ENCODE measurements at places on chromosomes 6 and 20. TPM values are rescaled to one million over a fixed set of nuclear protein-coding genes. Genes with fewer than 3 reads are reported as not detected.
A peak's percentile ranks its signal among the peaks of the same experiment; 100 is the strongest.

DNA sequence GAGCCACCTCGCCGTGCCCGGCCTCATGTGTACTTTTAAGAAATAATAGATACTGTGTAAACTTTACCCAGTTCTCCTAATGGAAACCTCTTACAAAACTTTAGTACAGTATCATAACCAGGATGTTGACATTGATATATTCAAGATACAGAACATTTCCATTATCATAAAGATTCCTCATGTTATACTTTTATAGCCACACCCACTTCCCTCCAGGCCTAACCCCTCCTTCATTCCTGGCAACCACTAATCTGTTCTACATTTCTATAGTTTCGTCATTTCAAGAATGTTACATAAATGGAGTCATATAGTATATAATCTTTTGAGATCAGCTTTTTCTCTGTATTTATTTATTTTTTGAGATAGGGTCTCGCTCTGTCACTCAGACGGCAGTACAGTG is 52.6 kb upstream of the SALL4 start:
- H3K36me3 ChIP-seq = no peaks in the 10 kb centered on the region
- H3K27me3 ChIP-seq = no peaks in the 10 kb centered on the region
- H3K4me3 ChIP-seq = no peak overlapping the region

DNA sequence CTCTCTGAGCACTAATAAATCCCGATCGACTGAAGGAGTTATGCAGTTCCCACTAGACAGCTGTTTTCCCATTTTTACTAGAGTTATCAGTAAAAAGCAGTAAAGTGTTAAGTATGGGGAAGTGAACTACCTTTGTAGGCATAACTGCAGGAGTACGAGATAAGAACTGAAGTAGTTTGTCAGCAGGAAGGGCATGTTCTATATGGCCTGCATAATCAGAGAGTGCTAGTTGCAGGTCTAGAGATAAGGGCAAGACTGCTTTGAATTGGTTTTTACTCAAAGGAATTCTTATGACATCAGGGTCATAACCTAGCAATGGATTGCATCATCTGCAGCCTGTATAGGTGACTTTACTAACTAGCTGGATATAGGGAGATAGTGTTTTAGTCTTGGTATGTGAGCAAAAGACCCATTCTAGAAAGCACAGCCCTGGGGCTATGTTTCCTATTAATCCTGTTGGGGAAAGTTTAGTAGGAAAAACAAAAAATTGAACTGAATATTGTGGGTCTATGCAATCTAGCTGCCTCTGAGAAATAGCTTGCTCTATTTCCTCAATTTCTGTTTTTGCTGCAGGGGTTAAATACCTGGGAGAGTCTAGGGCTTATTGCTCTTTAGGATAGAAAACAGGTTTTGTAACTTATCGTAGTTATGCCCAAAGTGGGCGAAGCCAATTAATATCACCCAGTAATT is 22.6 kb upstream of the CRISP1 start:
- DNase-seq = no peak
- H3K4me1 ChIP-seq = no peaks in the 10 kb centered on the region
- H3K27me3 ChIP-seq = no peaks in the 10 kb centered on the region
- no peak overlapping the region for H3K27ac ChIP-seq

DNA sequence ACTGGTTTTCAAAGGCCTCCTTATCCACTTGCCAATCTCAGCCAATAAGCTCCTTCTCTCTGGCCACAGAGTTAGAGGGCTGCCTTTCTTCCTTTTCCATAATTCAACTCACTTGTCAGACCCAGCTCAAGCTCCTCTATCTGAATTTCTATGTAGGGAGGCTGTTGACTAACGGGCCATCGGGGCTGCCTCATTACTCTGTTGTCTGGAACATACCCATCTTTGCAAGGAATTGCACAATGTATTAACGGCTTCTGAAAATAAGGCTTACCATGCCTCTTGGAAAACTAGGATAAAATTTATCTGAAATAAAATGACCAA is 28.5 kb upstream of the KIF6 start:
- H3K4me1 ChIP-seq = no peaks in the 10 kb centered on the region
- H3K27me3 ChIP-seq = no peaks in the 10 kb centered on the region
- no peaks in the 10 kb centered on the region for H3K36me3 ChIP-seq

- DNase-seq = no peak
- peak overlapping the region; percentile 82 for H3K27ac ChIP-seq
- no peaks in the 10 kb centered on the region for H3K27me3 ChIP-seq
- H3K36me3 ChIP-seq = no peaks in the 10 kb centered on the region
These were observed 706 bp downstream of the DDO start for GRCh38 chr6:110414669-110415068.

DNA sequence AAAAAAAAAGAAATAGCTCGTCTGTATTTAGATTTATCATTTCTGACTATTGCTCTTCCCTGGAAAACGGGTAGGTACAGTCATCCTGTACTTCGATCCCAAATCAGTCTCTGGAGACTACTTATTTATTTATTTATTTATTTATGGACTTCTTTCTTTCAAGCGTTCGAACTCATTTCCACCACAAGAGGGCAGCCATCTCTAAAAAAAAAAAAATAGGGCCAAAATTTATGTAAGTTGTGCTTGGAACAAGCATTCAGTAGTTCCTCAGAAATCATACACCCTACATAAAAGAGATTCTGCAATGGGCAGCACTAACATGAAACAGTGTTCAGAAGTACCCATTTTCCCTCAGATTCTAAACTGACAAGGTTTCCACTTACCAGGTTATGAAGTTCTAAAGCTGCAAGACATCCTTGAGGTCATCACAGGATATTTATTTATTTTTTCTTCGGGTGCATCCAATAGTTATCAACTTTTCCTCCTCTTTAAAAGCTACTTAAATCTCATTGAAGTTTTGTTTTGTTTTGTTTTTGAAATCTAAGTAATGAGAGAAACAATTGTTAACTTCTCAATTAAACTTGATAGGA is 1.9 kb upstream of the BMP2 start:
- no peak for DNase-seq
- no peaks in the 10 kb centered on the region for H3K4me1 ChIP-seq
- no peak overlapping the region for H3K27ac ChIP-seq
- H3K27me3 ChIP-seq = no peaks in the 10 kb centered on the region
- no peak overlapping the region for H3K4me3 ChIP-seq
- no peaks in the 10 kb centered on the region for H3K36me3 ChIP-seq

DNA sequence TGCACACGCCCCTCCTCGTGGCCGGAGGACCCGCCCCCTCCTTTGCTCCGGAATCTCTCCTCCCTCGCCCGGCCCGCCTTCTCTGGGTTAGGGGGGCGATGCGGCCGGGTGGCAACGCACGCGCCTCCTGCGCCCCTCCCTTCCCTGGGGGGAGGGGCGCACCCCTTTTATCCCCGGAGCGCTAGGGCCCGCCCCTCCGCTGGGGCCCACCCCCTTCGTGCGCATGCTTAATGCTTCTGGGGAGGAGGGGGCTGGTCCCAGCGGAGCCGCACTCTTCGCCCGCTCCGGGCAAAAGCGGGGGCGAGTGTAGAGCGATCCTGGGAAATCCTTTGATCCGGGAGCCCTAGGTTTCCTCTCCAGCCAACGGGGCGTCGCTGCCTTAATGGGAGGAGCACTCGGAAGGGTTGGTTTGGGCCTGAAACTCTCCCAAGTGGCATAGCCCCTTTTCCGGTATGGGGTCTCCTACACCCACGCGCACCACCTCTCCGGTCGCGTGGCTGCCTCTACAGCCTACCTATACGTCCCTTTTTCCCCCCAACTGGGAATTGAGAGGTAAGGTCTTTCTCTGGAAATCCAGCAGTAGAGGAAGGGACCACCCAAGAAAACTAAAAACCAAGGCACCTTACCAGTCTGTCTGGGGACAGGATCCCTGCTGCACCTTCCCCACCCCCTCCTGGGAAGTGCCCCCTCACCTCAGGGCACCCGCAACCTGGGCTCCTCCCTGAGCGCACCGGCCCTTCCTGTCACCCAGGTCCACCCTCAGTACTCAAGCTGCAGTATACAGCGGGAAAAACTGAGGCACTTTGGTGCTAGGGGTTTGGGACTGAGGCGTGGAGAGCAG is 2.1 kb downstream of the SOX12 start:
- peaks cover 6% of the 10 kb centered on the region for H3K4me1 ChIP-seq
- peak overlapping the region; percentile 68 for H3K4me3 ChIP-seq
- no peaks in the 10 kb centered on the region for H3K27me3 ChIP-seq
- DNase-seq = peak; percentile 87
- H3K27ac ChIP-seq = peak overlapping the region; percentile 88

- H3K4me3 ChIP-seq = no peak overlapping the region
- no peak overlapping the region for H3K27ac ChIP-seq
- no peak for DNase-seq
- no peaks in the 10 kb centered on the region for H3K4me1 ChIP-seq
- no peaks in the 10 kb centered on the region for H3K36me3 ChIP-seq
- no peaks in the 10 kb centered on the region for H3K27me3 ChIP-seq
These were observed 199.5 kb upstream of the ASCC3 start for GRCh38 chr6:101080597-101080996.

- no peak overlapping the region for H3K27ac ChIP-seq
- no peak for DNase-seq
- H3K27me3 ChIP-seq = no peaks in the 10 kb centered on the region
- H3K4me1 ChIP-seq = no peaks in the 10 kb centered on the region
- no peak overlapping the region for H3K4me3 ChIP-seq
These were observed 198.1 kb downstream of the MMUT start for GRCh38 chr6:49264909-49265308.

GRCh38 chr20:44395461-44396340 is 40.2 kb downstream of the HNF4A start:
- no peak for DNase-seq
- no peak overlapping the region for H3K27ac ChIP-seq
- no peaks in the 10 kb centered on the region for H3K36me3 ChIP-seq
- no peak overlapping the region for H3K4me3 ChIP-seq

DNA sequence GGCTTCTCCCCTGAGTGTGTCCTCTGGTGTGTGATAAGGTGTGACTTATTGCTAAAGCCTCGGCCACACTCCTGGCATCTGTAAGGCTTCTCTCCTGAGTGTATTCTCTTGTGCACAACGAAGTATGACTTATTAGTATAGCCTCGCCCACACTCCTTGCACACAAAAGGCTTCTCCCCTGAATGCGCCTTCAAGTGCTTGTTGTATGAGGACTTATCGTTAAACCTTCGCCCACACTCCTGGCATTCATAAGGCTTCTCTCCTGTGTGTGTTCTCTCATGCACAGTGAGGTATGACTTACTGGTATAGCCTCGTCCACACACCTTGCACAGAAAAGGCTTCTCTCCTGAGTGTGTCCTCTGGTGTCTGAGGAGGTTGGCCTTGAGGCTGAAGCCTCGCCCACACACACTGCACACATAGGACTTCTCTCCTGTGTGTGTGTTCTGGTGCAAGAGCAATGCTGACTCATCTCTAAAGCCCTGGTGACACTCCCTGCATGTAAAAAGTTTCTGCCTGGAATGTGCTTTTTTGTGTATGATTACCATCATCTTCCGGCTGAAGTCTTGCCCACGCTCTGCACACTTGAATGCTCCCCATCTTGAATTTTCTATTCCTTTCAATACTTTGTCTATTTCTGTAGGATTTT is 20.4 kb downstream of the ZNF337 start:
- no peak for DNase-seq
- H3K27ac ChIP-seq = no peak overlapping the region
- no peaks in the 10 kb centered on the region for H3K27me3 ChIP-seq
- H3K36me3 ChIP-seq = peaks cover 7% of the 10 kb centered on the region

DNA sequence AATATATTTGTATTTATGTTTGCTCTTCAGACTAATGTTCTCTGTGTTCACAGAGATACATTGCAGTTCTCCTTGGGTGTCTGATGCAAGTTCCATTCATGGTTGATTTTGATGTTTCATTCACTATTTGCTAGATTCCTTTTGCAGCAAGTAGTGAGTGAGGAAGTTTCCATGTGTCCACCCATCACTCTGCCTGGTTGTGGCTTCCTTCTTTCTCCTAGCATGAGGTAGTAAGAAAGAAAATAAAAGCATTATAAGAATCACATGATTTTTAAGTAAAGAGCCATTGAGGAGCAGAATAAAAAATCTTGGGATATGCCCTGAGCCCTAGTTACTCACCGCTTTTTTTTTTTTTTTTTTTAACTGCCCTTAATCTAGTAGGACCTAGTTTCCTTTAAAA is 8.7 kb downstream of the SASH1 start:
- DNase-seq = no peak
- no peak overlapping the region for H3K27ac ChIP-seq
- H3K27me3 ChIP-seq = no peaks in the 10 kb centered on the region

DNA sequence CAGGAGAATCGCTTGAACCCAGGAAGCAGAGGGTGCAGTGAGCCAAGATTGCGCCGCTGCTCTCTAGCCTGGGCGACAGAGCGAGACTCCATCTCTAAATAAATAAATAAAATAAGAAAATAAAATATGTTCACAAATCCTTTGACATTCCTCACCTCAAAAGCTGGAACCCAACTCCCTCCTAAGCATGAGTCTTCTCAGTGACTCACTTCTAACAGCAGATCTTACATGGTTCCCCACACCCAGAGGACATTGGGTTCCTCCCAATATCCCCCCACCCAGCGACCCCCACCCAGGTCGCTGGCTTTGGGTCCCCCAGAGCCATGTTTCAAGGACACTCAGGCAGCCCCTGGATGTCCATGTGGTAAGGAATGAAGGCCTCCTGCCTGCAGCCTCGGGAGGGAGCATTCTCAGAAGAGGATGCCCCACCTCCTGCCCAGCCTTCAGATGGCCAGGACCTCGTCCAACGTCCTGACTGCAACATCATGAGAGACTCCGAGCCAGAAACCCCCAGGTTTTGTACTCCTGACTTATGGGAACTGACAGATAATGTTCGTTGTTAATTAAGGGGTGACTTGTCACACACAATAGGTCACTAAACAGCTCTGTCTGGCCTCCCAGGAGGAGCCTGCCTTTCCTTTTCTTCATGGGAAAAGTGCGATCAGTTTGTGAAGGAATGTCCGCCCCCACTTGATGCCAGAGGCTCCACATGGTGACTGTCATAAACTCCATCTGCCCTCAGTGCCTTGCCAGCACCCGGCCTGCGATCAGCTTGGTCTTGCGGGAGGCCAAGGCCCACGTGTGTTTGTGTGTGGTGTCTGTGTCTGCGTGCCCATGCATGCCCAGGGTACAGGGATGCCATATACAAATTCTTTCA is 10.1 kb upstream of the GMEB2 start:
- no peak overlapping the region for H3K4me3 ChIP-seq
- H3K36me3 ChIP-seq = no peaks in the 10 kb centered on the region
- DNase-seq = no peak
- H3K4me1 ChIP-seq = no peaks in the 10 kb centered on the region
- H3K27me3 ChIP-seq = no peaks in the 10 kb centered on the region
- H3K27ac ChIP-seq = peak overlapping the region; percentile 38

Gene SNPH
- 4.0 TPM for total RNA-seq

- H3K4me1 ChIP-seq = no peaks in the 10 kb centered on the region
- peak overlapping the region; percentile 5 for H3K4me3 ChIP-seq
- H3K27ac ChIP-seq = peak overlapping the region; percentile 25
- no peaks in the 10 kb centered on the region for H3K36me3 ChIP-seq
- H3K27me3 ChIP-seq = peaks cover 13% of the 10 kb centered on the region
These were observed 4.1 kb downstream of the TMEM239 start for GRCh38 chr20:2820084-2820895.

DNA sequence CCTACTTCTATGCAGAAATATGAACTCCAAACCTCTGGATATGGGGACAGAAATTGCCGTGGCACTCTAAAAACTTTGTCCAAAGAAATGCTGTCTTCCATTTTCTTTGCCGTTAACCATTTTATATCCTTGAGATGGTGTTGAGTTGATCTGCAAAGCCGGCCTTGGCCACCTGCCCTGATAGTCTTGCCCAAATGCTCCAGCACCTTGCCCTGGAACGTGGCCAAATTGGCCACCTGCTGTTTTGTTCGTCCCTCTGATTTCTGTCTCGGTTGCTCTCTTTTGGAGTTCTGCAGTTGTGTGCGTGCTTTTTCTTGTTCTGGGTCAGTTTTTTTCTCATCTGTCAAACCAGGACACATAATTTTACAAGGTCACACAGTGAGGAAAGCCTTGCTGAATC is 239.7 kb upstream of the GMDS start:
- no peak overlapping the region for H3K27ac ChIP-seq
- H3K27me3 ChIP-seq = no peaks in the 10 kb centered on the region
- H3K4me3 ChIP-seq = no peak overlapping the region
- H3K36me3 ChIP-seq = no peaks in the 10 kb centered on the region
- no peak for DNase-seq

GRCh38 chr6:99091985-99092384 is 144.2 kb upstream of the FBXL4 start:
- H3K27ac ChIP-seq = no peak overlapping the region
- H3K36me3 ChIP-seq = no peaks in the 10 kb centered on the region
